ENCODE measurements at places on chromosomes 6 and 20.

GRCh38 chr20:58339741-58340140 is 30.2 kb downstream of the RAB22A start:
- no peak for DNase-seq

GRCh38 chr6:159594106-159594749 is 98.8 kb downstream of the SOD2 start:
- no peak for DNase-seq

DNA sequence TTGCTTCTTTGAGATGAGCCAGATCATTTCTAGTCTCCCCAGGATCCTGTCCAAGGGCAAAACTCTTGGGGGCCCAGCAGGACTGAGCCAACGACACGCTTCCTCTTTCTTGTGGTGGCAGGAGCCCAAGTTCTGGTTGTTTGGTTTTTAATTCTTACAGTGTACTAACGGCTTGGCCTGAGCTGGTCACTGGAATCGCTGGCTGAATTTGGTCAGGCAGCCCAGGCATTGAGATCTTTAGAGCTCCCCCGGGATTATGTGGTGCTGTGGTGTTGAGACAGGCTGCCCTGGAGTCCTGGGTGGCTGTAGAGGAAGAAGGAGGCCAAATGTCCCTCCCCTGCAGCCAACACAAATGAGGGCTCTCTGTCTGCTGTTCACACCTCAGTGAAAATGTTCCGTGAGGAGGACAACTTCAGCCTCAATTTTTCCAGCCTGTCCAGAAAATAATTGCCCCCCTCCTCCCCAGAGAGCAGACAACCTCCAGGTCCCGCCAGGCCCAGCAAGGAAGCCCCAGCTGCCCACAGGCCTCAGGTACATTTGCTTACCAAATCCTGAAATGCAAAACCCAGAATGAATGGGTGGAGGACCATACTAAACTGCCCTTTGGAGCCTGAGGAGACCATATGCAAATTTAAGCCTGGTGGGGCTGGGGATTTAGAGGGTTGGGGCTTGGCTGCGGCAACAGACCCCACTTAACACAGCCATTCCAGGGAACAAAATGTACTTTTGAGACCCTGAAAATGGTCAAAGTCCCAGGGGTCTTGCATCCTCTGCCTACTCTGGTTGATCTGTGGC is 23.6 kb downstream of the BNIP5 start:
- no peak for DNase-seq

DNA sequence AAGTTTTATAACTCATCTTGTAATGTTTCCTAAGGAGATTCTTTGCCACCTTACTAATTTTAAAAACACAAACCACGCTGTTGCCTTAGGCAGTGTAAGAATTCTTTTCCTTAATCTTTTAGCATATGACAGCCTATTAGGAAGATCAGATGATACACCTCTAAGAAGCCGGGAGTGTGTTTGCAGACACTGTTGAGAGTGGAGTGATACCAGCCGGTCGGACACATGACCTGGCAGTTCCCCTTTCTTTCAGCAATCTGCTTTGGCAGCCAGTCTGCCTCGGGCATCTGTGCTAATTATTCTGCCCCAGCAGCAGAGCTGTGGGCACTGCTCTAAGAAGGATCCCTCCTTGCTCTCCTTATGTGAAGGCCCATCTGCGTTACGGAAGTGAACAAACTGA is 50.9 kb downstream of the PLCB4 start:
- no peak for DNase-seq

DNA sequence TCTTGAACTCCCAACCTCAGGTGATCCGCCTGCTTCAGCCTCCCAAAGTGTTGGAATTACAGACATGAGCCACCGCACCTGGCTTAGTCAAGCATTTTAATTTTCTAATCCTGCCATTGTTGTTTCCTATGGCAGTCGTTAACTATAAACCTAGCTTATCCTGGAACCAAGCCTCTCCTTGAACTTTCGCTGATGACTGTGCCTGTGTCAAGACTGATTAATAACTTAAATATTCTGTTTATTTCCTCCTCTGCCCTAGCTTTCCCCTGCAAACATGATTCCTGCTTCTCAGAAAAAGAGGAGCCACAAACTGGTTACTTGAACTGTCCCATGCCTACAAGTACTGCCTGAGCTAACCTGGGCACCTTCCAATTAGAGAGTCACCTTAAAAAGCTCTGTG is 1.5 kb downstream of the VNN1 start:
- DNase-seq: no peak

DNA sequence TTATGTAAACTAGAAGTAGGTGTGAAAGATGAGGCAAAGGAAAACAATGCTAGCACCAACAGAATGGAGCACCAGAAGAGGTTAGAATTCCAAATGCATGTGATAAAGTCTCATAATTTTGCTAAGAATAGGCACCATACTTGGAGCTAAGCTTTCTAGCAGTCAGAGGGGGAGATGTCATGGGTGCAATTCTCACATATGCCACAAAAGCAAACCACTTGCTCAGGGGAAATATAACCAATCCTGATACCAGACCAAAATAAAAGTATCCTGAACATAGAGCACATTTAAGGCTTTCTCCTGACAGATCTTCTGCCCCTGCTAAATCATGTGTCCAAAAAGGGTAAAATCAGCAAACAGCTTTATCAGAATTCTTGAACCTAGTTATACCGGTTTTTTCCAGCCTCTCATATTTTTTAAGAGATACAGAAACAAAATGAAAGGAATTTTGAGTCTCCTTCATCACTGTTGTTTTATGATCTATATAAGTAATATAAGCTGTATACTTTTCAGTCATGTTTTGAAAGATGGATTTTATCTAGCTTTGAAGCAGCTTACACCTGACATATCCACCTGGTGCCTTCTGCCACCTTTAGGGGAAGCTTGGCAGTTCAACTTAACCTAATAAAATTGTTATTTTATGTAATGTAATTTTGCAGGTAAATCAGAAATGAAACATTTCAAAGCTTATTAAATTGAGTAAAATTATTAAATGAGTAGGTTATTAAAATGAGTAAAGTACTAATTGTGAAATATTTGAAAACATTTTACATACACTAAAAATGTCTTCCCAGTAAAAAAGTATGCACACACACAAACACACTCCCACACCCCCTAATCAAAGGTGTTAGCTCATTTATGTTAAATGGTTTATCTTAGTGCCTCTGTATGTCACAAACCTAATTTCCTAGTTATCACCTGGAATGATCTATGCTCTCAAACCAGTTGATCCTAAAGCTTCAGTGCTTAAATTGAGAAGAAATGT is 2.8 kb downstream of the SPO11 start:
- DNase-seq: no peak

GRCh38 chr20:29790510-29790909 is 1467.0 kb upstream of the DEFB115 start:
- no peak for DNase-seq

- no peak for DNase-seq
Measured at GRCh38 chr6:17483391-17484016, 90.1 kb downstream of the CAP2 start.

GRCh38 chr6:165922309-165922794 is 245.3 kb downstream of the TBXT start:
- DNase-seq: no peak

DNA sequence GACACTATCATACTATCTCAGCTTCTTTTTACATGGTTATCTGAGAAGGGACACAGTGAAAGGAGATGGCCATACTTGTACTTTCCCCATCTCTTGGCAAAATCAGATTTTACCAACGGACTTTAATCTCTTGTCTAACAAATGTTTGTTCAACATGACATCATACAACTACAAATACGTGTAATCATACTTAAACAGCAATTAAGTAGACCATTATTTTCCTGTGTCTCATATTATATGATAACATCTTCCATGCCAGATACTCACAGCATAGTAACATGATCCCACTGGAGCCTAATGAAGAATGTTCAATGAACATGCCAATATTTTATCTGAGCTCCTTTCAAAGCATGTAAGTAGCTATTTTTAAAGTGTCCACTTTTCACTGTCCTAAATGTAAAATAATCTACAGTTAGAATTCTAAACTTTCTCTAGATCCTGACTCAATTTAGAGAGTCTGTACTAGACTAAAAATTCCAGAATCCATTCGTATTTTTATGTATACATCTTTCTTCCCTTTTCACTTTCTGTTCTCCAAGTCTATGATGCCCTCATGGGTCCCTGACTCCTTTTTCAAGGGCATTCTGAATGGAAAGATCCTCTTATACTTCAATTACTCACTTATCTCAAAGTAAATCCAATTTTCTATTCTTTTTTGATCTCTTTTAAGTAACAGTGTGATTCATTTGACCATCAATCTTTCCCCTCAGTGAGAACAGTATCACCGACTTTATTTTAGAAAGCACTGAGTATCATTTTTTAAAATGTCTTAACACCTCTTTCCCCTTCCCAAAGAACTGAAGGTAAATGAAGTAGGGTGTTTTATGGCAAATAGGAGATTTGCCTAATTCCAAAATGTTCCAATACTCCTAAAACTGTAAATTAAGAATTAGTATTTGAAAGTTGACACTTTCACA is 133.5 kb downstream of the CDK19 start:
- no peak for DNase-seq

- DNase-seq: no peak
Measured at GRCh38 chr20:32205110-32205842, 2.3 kb downstream of the PLAGL2 start.

GRCh38 chr6:99739526-99739925 is 132.9 kb downstream of the PRDM13 start:
- DNase-seq: no peak

- no peak for DNase-seq
Measured at GRCh38 chr20:10654630-10655029, 19.2 kb downstream of the JAG1 start.

DNA sequence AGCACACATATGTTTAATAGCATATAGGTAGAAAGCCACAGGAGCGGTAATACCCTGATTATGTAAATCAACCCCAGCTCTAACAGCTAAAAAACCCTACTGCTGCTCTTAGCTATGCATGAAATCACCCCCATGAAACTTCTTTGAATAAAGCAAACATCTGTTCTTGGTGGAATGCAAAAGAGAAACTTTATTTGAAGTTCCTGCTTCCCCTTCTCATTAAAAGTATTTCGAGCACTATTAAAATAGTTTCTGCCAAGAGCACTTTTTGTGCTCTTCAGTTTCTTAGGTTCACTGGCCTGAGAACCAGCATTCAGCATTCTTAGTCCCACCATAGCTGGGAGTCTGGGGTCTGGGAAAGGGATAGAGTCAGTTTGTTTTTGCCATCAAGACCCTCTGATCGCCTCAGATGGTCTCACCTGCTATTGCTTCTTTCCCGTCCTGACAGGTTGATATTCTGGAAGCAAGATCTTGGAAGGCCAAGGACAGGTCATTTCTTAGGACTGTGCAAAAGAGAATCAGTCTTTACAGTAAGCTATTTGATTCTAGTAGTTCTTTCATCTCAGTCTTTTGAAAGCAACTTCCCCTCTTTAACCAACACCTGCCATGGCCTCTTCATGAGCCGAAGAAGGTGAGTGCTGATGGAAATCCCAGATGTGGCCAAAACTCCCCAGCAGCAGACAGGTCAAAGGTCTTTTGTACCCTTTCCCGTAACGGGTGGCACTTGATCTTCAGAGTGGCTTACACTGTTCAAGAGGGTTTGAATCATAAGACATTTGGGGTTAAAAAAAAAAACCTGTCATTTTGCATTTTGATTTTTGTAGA is 76.5 kb upstream of the TMEM170B start:
- DNase-seq: no peak

- DNase-seq: no peak
Measured at GRCh38 chr6:6808343-6808742, 219.8 kb downstream of the LY86 start.

GRCh38 chr6:79410806-79411205 is 126.4 kb downstream of the LCA5 start:
- DNase-seq: no peak

- DNase-seq: no peak
Measured at GRCh38 chr20:48986899-48987298, 59.2 kb upstream of the CSE1L start.

DNA sequence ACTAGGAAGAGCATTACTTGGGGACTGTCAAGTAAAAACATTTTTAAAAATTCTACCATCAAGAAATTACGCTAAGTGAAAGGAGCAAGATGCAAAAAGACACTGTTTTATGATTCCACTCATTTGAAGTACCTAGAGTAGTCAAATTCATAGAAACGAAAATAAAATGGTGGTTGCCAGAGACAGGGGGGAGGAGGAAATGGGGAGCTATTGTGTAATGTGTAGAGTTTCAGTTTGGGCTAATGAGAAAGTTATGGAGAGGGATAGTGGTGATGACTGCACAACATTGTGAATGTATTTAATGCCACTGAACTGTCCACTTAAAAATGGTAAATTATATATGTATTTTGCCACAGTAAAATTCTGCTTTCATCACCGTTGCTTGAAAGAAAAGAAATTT is 83.8 kb downstream of the UST start:
- no peak for DNase-seq

DNA sequence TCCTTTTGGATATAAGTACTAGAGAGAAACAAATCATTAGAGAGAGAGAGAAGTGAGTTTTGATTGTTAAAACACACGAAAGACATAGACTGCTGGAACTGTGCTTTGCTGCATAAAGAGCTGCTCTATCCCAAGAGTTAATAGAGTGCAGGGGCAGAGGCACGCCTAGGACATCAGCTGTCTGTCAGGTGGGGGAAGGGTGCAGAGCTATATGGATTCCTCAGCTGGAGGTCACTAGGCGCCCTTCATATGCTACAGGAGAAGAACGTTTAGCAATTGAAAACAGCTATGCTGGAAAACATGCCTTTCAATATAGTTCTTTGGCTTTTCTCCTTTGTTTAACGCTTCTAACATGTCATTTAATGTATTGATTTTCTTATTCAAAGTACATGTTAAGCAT is 169.0 kb upstream of the MCHR2 start:
- DNase-seq: no peak

DNA sequence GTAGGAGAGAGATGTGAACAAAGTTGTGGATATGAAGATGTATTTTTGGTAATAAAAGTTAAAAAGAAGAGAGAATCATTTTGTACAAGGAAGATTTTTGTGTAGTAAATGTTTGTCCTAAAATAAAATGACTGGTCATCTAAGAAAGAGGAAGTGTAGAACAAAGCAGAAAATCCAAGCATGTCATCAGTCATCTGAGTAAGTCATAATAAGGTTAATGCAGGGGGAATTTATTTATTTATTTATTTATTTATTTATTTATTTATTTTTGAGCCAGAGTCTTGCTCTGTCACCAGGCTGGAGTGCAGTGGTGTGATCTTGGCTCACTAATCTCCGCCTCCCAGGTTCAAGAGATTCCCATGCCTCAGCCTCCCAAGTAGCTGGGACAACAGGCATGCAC is 15.7 kb upstream of the CGA start:
- no peak for DNase-seq

GRCh38 chr6:164166515-164166914 is 752.0 kb downstream of the QKI start:
- DNase-seq: no peak

DNA sequence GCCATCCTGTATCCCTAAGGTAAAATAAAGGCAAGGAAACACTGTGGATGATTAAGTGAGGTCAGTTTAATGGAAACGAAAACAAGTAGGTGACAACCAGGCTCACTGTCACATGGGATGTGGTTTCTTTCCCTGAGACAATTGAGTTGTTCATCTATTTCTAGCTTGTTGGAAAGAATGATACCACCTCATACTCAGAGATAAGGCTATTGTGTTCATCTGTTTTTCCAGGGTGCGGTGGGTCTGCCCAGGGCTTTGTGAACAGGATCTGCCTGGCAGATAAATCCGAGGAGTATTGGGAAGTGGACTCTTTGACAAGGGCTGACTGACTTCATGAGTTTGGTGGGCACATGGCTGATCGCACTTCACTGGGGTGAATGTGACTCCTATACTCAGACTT is 80.8 kb upstream of the TIAM2 start:
- no peak for DNase-seq
